Stimulated activated CD8-positive, alpha-beta memory T cell treated with anti-CD3 and anti-CD28 coated beads, Interleukin-7, amount 100 ng/mL, for 24 hours (primary cell): ENCODE measurements at places on chromosomes 4 and X.

DNA sequence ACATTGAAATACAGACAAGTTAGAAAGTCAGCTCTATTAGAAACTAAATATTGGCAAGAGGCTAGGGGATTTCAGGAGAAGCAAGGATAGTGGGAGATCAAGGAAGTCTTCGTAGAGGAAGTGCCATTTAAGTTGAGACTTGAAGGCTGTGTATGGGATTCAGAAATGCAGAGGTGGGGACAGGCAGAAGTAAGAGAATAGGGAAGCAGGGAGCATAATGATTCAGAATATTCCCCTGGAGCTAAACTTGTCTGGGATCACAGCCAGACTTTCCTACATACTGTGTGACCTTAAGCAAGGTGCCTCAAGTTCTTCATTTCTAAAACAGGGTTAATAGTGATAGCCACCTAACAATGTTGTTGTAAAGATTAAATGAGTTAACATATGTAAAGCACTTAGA lies 108.8 kb downstream of the DDIT4L start:
- no peak for DNase-seq

DNA sequence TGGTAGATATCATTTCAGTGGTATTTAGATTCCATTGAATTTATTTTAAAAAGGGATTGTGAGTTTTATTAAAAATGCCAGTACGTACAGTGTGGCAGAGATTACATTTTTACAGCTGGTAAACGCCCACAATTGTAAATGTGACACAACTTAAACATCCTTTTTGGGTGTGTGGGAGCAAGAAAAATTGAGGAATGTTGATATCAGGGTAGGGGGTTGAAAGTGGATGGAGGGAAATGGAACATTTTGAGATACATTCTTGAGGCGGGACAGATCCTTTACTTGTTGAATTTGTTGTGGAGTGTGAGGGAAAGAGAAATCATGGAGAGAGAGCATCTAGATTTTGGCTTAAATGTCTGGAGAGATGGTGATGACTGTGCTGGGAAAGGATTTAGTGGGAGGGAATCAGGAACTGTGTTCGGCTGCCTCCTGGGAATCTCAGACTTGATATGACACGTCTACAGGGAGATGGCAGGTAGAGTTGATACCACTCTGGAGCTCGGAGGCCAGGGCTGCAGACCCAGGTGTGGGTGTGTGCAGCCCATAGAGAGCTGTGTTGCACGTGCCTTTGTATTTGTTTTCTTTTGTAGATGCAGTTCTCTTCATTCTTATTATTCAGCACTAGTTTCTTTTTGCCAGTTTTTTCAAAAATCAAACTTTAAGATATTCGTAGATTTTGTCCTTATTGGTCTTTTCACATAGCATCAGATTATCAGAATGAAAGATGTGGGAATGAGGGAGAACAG lies 10.8 kb downstream of the TMEM131L start:
- DNase-seq, result no peak

- no peak for DNase-seq
These were observed 16.6 kb downstream of the BST1 start for GRCh38 chr4:15719506-15719905.

DNA sequence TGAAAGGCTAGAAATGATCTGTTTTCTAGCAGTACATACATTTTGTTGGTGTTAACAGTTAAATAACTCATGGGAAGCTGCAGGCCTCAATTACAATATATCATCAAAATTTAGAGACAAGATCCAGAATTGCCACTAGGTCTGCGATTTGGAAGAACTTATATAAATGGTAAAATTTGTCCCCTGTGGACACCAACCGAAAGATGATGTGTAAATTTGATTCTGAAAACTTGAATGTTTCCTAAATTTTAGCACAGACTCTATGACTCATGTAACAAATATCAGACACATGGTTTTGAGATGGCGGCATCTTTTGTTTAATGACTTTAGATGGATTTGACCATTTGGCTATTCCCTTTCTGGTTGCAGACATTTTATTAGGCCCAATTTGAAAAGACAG lies 6.0 kb upstream of the HPGDS start:
- no peak for DNase-seq

DNA sequence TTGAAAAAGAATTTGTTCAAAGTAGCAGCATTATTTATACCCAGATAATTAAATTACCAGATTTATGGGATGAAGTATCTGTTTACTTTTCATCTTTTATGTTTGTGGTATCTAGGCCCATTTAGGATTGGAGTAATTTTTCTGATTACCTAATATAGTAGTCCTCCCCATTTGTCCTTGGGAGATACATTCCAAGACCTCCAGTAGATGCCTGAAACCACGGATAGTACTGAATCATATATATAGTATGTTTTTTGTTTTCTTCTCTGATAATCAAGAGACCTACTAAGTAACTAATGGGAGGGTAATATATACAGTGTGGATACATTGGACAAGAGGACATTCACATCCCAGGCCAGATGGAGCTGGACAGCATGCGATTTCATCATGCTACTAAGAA lies 30.7 kb upstream of the PTPN13 start:
- no peak for DNase-seq

- DNase-seq, result no peak
These were observed 50.0 kb downstream of the IQCM start for GRCh38 chr4:149765630-149766029.

DNA sequence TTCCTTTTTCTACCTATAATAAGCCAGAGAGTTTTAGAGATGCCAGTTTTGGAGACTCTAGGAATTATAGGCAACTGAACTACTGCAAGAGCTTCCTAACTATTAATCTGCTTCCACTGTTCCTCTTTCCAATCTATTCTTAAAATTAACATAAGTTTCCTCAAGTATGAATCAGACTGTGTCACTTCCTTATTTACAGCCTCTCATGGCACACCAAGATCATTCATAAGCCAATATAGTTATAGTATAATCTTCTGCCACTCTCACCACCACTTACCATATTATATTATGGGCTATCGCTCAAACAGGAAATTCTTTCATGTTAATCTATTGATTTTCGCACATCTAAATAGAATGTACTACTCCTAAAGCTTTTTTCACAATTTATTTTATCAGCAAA lies 383.5 kb downstream of the STPG2 start:
- DNase-seq, result no peak

DNA sequence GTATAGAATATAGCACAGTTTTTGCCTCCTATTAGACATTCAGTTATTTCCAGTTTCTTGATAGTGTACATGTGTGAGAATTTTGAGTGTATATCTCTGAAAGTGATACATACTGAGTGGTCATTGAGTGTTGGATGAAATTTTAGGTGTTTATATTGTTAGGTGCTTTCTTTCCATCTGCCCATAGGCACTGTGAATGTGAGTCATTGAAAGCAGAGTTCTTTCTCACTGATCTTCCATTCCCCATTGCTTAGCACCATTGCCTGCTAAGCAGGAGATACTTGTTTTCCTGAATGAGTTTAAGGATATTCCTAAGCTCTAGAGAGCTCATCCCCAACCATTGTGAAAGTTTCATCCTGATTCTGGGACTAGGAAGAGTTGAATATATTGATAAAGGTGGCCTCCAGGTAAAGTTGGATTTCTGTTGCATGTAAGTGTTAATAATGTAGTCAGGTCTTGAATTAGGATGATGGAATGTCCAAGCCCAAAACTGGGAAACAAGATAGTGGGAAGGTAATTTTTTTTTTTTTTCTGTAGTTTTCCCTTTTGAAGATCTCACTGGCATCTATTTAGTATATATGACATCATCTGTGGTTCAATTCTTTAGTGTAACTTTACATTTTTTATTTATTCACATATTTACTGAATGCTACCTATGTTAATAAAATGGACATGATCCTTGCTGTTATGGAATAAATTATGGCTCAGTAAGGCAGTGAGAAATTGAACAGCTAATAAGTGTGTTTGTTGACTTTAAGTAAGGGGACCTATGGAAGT lies 22.1 kb downstream of the UBE2K start:
- no peak for DNase-seq

- DNase-seq, result no peak
These were observed 440.8 kb upstream of the RASGEF1B start for GRCh38 chr4:81912376-81913030.

DNA sequence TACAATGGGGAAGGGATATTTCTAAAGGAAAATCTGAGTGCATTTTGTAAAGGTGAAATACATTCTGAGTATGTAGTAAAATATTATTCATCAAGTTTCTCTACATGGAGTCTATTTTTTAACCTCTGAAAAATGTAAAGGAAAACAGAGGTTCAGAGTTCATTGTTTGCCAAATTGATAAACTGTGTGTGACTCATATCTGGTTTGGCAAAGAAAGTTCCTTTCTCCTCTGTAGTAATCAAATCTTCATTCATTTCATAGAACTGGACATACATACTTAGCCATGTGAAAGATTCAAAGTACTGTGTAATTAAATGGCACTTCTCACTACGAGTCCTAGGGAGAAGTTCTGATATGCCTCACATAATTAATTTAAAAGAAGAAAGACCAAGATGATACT lies 61.6 kb downstream of the HPGD start:
- DNase-seq, result no peak

- DNase-seq, result no peak
These were observed 290.7 kb upstream of the PPARGC1A start for GRCh38 chr4:24180586-24180985.

GRCh38 chr4:7153711-7154110 lies 38.6 kb upstream of the SORCS2 start:
- no peak for DNase-seq

- no peak for DNase-seq
These were observed 902.1 kb upstream of the NDST4 start for GRCh38 chr4:116015549-116015948.

DNA sequence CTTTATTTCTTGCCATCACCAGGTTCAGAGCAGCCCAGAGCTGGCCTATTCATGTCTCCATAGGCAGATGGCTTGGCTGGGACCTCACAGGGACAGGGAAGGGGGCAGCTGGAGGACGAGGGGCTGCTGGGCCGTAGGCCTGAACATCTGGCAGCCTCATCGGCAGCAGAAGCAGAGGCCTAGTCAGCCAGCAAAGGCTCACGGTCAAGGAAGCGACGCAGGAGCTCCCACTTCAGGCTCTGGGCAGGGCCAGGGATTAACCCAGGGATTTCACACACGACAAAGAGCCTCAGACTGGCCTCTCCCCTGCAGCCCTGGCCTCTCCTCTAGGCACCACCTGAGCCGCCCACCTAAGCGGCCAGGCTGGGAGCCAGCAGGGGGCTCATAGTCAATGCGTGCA lies 46.0 kb upstream of the MAN2B2 start:
- no peak for DNase-seq

DNA sequence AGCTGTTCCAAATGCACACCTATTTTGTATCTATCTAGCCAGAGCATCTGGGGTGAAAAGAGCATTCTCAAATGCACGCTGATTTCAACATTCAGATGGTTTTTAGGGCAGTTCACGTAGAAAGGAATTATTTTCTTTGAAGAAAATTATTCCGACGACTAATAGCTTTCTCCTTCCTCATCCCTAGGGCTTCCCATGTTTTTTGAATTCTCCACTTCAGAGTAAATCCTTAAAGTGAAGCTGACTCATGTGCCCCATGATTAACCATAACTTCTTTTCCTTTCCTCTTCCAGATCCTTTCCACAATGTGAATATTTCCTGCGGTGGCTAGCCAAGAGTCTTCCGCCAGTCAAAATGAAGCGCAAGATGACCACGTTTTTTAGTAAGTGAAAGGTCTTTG lies 86.7 kb upstream of the PDHA1 start:
- no peak for DNase-seq

DNA sequence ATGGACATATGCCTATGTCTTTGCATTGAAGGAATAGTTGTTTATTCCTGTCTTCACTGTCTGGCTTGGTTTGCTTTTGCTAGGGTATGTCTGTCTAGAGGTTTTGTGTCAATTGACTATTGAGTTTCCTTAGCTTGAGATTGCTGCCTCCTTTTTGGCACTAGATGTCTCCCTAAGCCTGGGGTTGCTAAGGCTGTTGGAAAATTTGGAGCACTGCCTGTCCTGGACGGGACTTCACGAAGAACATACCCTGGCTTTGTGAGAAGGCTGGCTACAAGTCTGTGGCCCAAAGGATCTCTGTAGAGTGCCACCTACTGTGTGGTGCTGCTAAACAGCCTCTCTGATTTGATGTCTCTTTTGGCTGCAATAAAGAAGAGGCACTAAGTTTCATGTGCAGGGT lies 183.8 kb upstream of the NUDT10 start:
- no peak for DNase-seq

GRCh38 chrX:69024161-69024736 lies 141.0 kb downstream of the PJA1 start:
- DNase-seq, result no peak

DNA sequence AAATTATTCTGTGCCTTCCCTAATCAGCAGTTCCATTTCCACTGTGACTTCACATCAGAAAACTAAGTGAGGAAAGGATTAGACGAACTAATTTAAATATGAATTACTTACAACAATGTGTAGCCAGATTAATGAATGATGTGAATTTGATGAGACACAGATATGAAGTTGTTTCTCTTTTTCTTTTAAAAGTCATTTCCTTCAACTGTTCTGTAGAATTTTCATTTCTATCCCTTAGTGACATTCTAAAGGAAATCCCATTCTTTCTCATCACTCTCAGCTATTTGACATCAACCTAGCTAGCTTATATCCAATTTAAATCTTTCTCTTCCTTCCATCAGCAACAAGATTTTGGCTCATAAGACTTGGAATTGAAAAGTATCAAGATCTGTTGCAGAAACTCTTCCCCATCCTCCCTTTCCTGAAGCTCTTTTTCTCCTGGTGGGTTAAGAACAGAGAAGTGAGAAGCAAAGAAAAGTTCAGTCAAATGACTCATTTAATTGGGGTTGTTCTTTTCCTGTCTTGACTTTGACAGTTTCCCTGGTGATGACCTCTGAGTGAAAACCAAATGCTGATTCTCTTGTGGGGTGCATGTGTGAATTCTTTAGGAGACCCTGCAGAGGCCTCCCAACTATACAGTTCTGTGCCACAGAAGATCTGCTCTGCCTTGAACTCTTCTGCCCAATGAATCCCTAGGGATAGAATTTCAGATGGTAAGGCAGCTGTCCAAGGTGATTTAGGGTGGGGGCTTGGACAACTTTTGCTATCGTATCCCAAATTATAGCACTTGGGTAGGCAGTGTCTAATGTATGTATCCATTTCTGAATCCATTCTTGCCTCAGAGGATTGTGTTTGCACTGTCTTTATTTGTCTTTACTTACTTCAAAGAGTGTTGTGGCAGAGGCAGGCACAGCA lies 232.5 kb upstream of the GPRIN3 start:
- no peak for DNase-seq
